ENCODE measurements at places on chromosomes 2 and 18. TPM values are rescaled to one million over a fixed set of nuclear protein-coding genes. Genes with fewer than 3 reads are reported as not detected.

DNA sequence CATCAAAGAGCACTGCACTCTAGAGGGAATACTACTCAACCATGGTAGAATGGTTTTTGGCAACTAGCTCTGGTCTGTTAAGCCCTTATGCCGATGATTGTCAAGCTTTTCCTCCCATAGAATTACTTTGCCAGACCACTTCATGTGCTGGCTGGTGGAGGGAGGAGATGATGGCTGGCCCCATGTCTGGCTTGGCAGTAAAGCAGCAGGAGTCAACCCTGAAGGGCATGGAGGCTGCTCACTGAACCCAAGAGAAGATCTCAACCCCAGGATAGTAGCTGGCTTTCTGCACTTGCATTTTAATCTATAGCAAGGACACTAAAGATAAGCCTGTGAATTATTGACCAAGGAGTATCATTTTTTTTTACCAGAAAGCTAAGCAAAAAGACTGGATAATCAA lies 309.9 kb downstream of the PIEZO2 start:
- H3K27me3 ChIP-seq: no peaks in the 10 kb centered on the region
- H3K36me3 ChIP-seq: peaks cover 36% of the 10 kb centered on the region
- DNase-seq: no peak
- no peak overlapping the region for H3K4me3 ChIP-seq
- no peak overlapping the region for H3K27ac ChIP-seq

ALPG gene
- not detected for total RNA-seq

- no peaks in the 10 kb centered on the region for H3K27me3 ChIP-seq
- peaks cover 46% of the 10 kb centered on the region for H3K4me1 ChIP-seq
- H3K27ac ChIP-seq: peak overlapping the region; percentile 66
- no peak overlapping the region for H3K4me3 ChIP-seq
These were observed 54.4 kb downstream of the STK39 start for GRCh38 chr2:168192839-168193616.

- H3K27ac ChIP-seq: no peak overlapping the region
- no peak overlapping the region for H3K4me3 ChIP-seq
- no peak for DNase-seq
- H3K4me1 ChIP-seq: peaks cover 11% of the 10 kb centered on the region
- H3K36me3 ChIP-seq: no peaks in the 10 kb centered on the region
These were observed 98.9 kb upstream of the CHRNA1 start for GRCh38 chr2:174863183-174863582.

FHOD3 gene
- total RNA-seq: 0.73 TPM

DNA sequence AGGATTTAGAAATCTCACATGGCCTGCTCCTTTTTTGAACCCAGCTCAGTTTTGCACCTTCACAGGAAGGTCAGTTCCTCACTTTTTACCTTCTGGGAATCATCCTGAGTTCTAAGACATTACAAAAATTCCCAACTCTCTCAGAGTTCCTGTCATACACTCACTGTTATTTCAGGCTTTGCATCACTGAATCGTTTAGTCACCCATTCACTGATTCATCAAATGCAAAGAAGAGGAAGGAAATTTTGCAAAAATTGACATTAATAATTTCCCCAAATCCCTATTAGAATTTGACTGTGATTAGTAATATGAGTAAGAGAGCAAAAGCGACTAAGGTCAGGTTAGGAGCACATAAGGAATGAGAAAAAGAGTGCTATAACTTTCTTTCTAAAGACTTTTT lies 197.5 kb downstream of the PDE1A start:
- H3K4me3 ChIP-seq: no peak overlapping the region
- H3K4me1 ChIP-seq: peaks cover 5% of the 10 kb centered on the region
- H3K27me3 ChIP-seq: no peaks in the 10 kb centered on the region
- H3K27ac ChIP-seq: no peak overlapping the region
- DNase-seq: no peak
- H3K36me3 ChIP-seq: no peaks in the 10 kb centered on the region

- no peak overlapping the region for H3K27ac ChIP-seq
- no peaks in the 10 kb centered on the region for H3K36me3 ChIP-seq
- H3K4me1 ChIP-seq: peaks cover 1% of the 10 kb centered on the region
- DNase-seq: no peak
These were observed 20.7 kb downstream of the FBXO15 start for GRCh38 chr18:74126684-74127655.

DNA sequence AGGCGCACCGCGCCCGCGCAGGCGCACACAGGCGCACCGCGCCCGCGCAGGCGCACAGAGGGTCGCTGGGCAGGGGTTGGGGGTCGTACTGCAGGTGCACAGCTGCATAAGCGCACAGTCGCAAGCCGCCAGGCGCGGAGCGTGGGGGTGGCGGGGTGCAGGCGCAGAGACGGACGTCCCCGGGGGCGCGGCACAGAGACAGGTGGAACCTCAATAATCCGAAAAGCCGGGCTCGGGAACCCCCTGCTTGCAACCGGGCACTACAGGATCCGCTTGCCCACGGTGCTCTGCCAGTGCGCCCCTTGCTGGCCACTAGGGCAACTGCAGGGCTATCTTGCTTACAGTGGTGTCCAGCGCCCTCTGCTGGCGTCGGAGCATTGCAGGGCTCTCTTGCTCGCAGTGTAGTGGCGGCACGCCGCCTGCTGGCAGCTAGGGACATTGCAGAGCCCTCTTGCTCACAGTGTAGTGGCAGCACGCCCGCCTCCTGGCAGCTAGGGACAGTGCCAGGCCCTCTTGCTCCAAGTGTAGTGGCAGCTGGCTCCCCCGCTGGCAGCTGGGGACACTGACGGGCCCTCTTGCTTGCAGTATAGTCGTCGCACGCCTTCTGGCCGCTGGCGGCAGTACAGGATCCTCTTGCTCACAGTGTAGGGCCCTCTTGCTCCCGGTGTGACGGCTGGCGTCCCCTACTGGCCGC lies 34.9 kb downstream of the FAM110C start:
- H3K27ac ChIP-seq: peak overlapping the region; percentile 73
- peaks cover 2% of the 10 kb centered on the region for H3K27me3 ChIP-seq
- H3K36me3 ChIP-seq: no peaks in the 10 kb centered on the region
- peak overlapping the region; percentile 77 for H3K4me3 ChIP-seq
- H3K4me1 ChIP-seq: peaks cover 4% of the 10 kb centered on the region

KCNG2 gene
- total RNA-seq: not detected

NRP2 gene
- total RNA-seq: 58.4 TPM

- no peaks in the 10 kb centered on the region for H3K36me3 ChIP-seq
- no peak for DNase-seq
- H3K4me1 ChIP-seq: peaks cover 1% of the 10 kb centered on the region
- H3K27ac ChIP-seq: no peak overlapping the region
These were observed 776 bp upstream of the SPEG start for GRCh38 chr2:219433666-219434467.

MREG gene
- 2.8 TPM for total RNA-seq
